Anterior cingulate cortex (tissue), 58 donors: ENCODE measurements at places on chromosomes 6 and 20.

GRCh38 chr6:29521006-29521680 is 33.4 kb upstream of the MAS1L start:
- DNase-seq: no peak

DNA sequence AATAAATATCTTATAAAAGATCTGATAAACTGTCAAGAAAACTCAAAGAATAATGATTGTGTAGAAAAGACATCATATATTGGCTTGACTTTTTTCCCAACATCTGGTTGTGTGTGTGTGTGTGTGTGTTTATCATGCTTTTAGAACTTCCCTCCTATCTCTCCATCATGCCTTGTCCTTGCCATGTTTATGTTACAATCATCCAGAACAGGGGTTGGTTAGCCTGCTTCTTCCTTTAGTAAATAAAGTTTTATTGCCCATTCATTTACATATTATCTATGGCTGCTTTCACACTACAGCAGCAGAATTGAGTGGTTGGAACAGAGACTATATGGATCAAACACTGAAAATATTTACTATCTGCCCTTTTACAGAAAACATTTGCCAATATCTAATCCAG is 52.8 kb upstream of the RIPOR2 start:
- no peak for DNase-seq

- DNase-seq: no peak
Observed at GRCh38 chr20:481167-481566, 18.8 kb upstream of the TBC1D20 start.

DNA sequence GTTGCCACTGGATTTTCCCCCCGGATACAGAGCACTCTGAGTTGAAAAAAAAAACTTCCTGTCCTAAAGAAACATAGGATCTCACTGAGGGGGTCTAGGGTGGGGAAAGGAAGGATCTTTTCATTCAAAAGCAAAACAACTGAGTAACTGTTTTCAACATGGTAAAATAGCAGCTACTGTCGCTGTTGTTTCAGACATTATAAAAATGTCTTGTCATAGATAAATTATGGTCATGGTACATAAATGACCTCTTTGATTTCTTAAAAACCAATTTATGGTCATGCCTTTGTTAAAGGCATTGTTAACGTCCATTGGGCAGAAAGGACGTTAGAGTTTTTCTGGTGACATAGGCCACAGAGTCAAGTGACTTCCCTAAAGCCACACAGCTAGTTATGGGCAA is 180.4 kb upstream of the DTNBP1 start:
- DNase-seq: no peak

- no peak for DNase-seq
Observed at GRCh38 chr6:47520282-47520681, 42.7 kb downstream of the CD2AP start.

- no peak for DNase-seq
Observed at GRCh38 chr20:9478771-9479170, 35.6 kb upstream of the LAMP5 start.

GRCh38 chr6:81476881-81477280 is 275.6 kb downstream of the TENT5A start:
- no peak for DNase-seq

- DNase-seq: no peak
Observed at GRCh38 chr6:168860341-168860740, 393.3 kb downstream of the THBS2 start.

- DNase-seq: peak; percentile 40
Observed at GRCh38 chr6:1596088-1596852, 13.4 kb upstream of the FOXC1 start.

DNA sequence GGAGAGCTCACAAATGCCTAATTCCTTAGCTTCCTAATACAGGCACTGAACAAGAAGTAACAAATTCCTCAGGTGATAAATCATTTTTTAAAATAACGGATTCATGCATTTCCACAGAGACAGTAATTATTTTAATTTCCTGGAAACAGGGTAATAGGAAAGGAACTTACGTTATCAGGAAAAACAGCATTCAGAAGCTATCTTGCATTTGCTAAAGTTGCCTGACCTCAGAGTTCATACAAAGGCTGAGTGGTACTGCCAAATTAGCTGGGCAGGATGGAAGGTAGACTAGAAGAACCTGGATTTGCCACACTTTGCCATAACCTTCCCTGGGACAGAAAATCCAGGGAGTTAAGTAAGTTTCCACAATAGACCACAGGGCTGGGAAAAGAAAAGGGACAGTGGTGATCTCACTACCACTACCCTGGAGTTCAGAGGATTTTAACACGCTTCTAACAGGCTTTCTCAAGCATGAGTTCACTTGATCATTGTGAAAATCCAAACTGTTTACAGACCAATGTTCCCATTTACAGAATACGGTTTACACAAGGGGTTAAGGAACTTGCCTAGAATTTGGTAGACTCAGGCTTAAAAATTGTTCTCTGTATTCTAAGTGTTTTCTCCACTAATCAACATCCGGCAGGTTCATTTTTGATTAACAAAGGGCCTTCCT is 57.0 kb downstream of the KIF13A start:
- no peak for DNase-seq

DNA sequence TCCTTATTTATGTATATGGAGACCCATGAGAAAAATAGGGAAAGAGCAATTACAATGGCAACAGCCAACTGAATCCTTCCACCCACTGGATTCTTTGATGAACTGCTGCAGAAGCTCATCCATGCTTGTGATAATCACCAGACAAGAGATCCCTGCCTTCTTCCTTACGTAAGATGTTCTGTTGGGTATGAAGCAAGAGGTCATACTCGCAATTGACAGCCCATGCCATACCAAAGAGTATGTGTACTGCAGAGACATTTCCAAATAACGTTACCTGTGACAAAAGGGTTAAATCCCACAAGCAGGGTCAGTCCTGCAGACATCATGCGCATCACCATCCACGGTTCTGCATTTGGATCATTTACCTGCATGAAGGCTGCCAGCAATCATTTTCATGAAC is 27.8 kb downstream of the ELOVL5 start:
- no peak for DNase-seq

DNA sequence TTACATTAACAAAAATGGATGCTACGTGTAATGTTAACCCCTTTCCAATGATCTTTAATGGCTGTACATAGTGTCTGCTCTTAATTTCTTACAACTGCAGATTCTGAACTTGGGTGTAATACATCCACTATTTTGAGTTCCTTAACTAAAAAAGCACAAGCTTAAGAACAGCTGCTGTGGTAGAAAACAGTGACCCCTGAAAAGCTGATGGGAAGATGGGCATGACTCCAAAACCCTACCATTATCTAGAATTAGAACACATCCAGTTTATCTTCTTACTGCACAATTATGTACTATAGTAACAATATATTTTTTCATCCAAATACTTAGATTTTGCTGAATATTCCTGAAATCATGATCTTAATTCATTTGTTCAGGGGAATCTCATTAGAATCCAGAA is 49.3 kb downstream of the LYRM4 start:
- DNase-seq: no peak

GRCh38 chr6:51303338-51303737 is 484.7 kb downstream of the TFAP2B start:
- DNase-seq: no peak

GRCh38 chr6:100751590-100751989 is 129.5 kb downstream of the ASCC3 start:
- no peak for DNase-seq

GRCh38 chr6:15458021-15458459 is 204.8 kb downstream of the DTNBP1 start:
- no peak for DNase-seq

- no peak for DNase-seq
Observed at GRCh38 chr6:166627875-166628801, 1.1 kb upstream of the RPS6KA2 start.

DNA sequence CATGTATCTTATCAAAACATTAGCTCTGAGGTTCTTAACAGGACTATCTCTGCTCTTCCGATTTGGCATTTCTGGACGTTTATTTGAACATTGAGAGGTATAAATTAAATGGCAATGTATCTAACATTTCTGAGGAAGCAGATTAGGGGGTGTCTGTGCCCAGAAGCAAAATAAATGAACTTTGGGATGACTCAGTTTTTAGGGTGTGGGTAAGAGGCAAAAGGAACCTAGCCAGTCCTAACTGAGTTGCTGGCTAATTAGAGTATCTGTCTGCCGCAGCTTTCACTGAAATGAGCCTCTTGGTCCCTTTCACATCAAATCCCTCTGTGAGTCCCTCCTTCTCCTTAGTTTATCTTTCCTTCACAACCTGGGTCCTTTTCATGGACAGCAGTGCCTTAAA is 1.1 kb downstream of the RNF144B start:
- no peak for DNase-seq

- no peak for DNase-seq
Observed at GRCh38 chr6:136646377-136646776, 96.2 kb upstream of the MAP7 start.

GRCh38 chr6:33664506-33665057 is 43.5 kb downstream of the ITPR3 start:
- DNase-seq: no peak

GRCh38 chr6:47366335-47366890 is 56.7 kb upstream of the TNFRSF21 start:
- DNase-seq: no peak

DNA sequence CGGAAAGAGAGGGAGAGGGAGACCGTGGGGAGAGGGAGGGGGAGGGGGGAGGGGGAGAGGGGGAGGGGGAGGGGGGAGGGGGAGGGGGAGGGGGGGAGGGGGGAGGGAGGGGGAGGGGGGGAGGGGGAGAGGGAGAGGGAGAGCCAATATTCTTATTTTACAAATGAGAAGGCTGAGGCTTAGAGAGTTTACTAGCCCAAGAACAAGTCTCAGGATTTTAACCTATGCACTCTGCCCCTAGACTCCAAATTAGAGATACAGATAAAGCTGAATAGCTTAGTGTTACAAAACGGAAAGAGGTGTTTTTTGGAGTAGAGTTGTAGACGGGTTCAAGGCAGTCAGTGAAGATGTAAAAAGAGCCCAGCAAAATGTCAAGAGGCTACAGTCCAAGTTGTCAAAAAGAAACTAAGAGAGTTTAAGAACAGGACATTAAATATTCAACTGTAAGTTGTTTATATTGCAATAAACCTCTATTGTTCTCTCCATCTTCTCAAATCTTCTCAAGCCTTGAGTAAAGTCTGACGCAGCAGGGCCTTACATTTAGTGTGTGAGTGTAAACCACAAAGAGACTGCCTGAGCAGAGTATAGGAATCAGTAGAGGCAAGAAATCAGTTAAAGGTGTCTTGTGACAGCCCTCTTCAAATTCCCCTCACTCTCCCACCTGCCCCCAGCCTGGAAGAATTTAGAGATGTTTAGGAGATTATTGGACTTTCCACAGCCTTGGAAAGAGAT is 34.9 kb upstream of the AKIRIN2 start:
- DNase-seq: no peak

- no peak for DNase-seq
Observed at GRCh38 chr20:22512911-22513489, 71.4 kb downstream of the FOXA2 start.

DNA sequence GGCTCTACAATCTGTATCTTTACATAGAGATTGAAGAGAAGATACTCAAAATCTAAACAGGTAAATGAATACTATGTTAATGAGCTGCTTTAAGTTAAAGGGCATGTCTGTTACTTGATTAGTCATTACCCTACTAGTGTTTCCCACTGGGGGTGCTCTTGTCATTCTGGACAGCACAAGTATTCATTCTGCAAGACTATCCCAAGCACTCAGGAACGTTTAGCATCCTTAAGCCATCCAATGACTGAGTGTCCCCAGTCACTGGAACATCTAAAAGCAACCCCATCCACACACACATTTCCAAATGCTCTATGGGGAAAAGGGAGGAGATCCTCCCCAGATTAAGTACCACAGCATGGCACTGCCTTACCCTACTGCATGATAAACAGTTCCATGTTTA is 25.7 kb downstream of the EZR start:
- DNase-seq: no peak

DNA sequence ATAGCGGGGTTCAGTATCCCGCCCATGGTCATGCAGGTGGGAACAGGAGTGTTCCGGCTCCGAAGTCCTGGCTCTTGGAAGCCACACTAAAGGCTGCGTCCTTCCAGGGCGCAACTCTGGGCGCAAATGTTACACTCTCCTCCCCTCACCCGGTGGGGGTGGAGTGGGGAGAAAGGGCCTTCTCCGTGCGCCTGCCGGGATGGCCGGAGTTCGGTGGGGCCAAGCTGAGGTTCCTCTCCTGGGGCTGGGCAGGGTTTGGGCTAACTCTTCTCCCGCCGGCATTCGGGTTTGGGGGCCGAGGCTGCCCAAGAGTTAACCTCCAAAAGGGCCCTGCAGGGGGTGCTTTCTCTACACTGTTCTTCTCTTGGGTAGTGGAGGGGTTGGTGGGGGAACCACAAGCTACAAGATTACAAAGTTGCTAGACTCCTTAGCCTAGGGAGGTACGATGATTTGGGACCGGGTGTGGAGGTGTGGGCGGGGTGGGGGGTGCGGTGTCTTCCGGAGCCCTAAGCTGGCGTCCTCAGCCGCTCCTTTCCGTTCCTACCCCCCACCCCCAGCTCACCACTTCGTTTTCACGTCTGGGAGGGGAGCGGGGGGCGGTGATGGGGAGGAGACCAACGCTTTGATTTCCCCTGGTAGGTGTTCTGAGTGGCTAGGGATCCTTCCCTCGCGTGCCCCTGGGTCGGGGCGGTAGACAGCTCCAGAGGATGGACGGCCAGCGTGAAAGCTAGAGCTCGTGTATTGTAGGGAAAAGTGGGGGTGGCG is 12.3 kb downstream of the NRN1 start:
- no peak for DNase-seq

DNA sequence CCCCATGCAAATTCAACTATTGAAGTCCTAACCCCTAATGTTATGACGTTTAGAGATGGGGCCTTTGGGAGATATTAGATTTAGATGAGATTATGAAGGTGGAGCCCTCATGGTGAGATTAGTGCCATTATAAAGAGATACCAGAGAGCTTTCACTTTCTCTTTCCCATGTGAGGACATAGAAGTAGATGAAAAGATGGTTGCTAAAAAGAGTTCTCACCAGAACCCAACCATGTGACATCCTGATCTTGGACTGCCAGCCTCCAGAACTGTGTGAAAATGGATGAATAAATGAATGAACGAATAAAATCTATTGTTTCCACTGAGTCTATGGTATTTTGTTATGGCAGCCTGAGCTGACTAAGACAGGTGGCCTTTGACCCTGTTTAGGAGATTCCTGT is 50.6 kb upstream of the FBXO30 start:
- no peak for DNase-seq

DNA sequence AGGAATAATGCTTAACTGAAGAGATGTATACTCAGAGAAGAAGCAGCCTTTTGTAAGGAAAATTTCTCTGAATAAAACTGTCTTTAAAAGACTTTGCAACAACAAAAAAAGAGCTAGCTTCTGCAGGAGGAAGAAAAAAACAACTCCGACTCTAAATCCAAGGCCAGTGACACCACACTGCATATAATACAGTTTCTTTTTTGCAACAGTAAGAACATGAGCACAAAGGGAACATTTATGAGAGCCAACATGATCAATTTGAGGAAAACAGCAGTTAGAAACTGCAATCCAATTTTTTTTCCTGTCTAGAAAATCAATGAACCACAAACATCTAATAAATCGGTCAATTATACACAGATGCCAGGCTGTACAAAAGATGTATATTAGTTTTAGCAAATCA is 42.9 kb upstream of the UST start:
- DNase-seq: no peak
